Hair follicle dermal papilla cell (primary cell): ENCODE measurements at places on chromosomes 11 and 22. TPM values are rescaled to one million over a fixed set of nuclear protein-coding genes. Genes with fewer than 3 reads are reported as not detected.

Gene CASP1
- 11.4 and 11.5 TPM in 2 replicates for total RNA-seq

Gene MMP10
- 0.12 and 0.32 TPM in 2 replicates for total RNA-seq

Gene KRTAP5-1
- not detected in 2 replicates for total RNA-seq

Gene DDIAS
- 0.73 and 1.8 TPM in 2 replicates for total RNA-seq

Gene NPAS4
- under 0.01 TPM in 1 of 2 replicates, not detected in the other for total RNA-seq

Gene CHEK1
- total RNA-seq: 20.4 and 25.0 TPM in 2 replicates

Gene MS4A4A
- not detected in 2 replicates for total RNA-seq

Gene OR2AG1
- not detected in 2 replicates for total RNA-seq

Gene MYRF
- 0.24 and 0.32 TPM in 2 replicates for total RNA-seq

Gene OR8H3
- total RNA-seq: not detected in 2 replicates

Gene PATE4
- total RNA-seq: not detected in 2 replicates

Gene CCDC83
- not detected in 2 replicates for total RNA-seq

Gene RIN1
- 32.3 and 32.9 TPM in 2 replicates for total RNA-seq

Gene PIWIL4
- 3.4 and 3.9 TPM in 2 replicates for total RNA-seq

Gene OR51B5
- 0.32 TPM in 1 of 2 replicates, not detected in the other for total RNA-seq

Gene CASP12
- 0.16 TPM in 1 of 2 replicates, not detected in the other for total RNA-seq

Gene TALDO1
- total RNA-seq: 92.8 and 94.2 TPM in 2 replicates

Gene FOXRED2
- total RNA-seq: 10.7 and 12.7 TPM in 2 replicates

Gene KCNE3
- total RNA-seq: 1.8 and 3.3 TPM in 2 replicates

Gene KRTAP5-10
- total RNA-seq: not detected in 2 replicates

Gene IL10RA
- total RNA-seq: 0.16 TPM in 1 of 2 replicates, not detected in the other

Gene SLC6A5
- not detected in 2 replicates for total RNA-seq
